ENCODE measurements at places on chromosomes 5 and 9.

- DNase-seq = no peak
Measured at GRCh38 chr5:72693546-72694205, 122.8 kb upstream of the TNPO1 start.

DNA sequence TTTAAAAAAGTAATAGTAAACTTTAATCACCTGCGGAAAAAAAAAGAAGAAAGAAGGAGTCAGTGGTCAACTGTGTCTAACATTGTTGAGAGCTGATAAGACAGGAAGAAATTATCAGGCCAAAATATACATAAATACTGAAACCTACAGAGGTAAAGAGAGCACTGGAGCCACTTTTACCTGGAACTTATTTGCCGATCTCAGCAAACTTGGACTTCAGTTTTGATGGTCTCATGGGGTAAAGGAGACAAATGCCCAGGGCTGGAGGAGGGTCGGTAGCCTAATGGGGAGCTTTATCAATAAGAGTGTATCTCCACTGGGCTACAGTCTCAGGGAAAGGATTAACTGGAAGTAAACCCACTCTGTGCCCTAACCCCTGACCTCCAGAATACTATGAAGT lies 26.6 kb upstream of the ARHGEF28 start:
- DNase-seq = no peak

- no peak for DNase-seq
Measured at GRCh38 chr5:138829341-138829740, 45.8 kb downstream of the LRRTM2 start.

GRCh38 chr5:135091286-135091685 lies 57.3 kb upstream of the PITX1 start:
- DNase-seq = no peak

GRCh38 chr5:107618242-107618641 lies 52.5 kb downstream of the EFNA5 start:
- DNase-seq = no peak

DNA sequence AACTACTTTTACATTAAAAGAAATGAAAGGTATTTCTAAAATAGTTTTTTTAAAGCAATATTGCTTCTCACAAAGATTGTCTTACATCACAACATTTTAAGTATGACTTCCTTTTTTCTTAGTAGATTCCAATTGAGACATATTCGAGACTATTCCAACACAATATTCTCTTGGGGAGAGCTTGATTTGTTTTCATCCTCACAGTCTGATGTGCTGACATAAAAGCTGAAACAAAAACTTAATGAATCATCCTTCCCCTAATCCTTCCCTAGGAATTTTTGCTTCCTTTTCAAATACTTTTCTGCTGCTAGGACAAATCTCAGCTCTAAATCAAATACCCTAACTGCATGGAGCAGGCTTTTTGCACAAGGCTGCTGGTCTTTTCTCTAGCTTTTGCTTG lies 245.8 kb upstream of the MAP3K1 start:
- DNase-seq = no peak

- DNase-seq = peak; percentile 89
Measured at GRCh38 chr5:67165526-67166459, 30.8 kb downstream of the CD180 start.

Measured in activated CD8-positive, alpha-beta memory T cell treated with anti-CD3 and anti-CD28 coated beads for 24 hours (primary cell).